ENCODE measurements at places on chromosomes 2 and 18. TPM values are rescaled to one million over a fixed set of nuclear protein-coding genes. Genes with fewer than 3 reads are reported as not detected.

The B3GNT7 gene
- total RNA-seq: 8.6 TPM

The REG1B gene
- total RNA-seq: 4,279 TPM

GRCh38 chr18:26868968-26869586 lies 3.6 kb upstream of the AQP4 start:
- H3K4me1 ChIP-seq: no peaks in the 10 kb centered on the region
- no peak overlapping the region for H3K27ac ChIP-seq
- no peaks in the 10 kb centered on the region for H3K27me3 ChIP-seq
- no peaks in the 10 kb centered on the region for H3K36me3 ChIP-seq
- no peak for DNase-seq

The ARHGAP25 gene
- 6.6 TPM for total RNA-seq

GRCh38 chr2:174597009-174597344 lies 627 bp downstream of the WIPF1 start:
- DNase-seq: no peak
- H3K27ac ChIP-seq: peak overlapping the region; percentile 57
- H3K4me3 ChIP-seq: no peak overlapping the region
- H3K27me3 ChIP-seq: no peaks in the 10 kb centered on the region

The PAIP2B gene
- 18.5 TPM for total RNA-seq

DNA sequence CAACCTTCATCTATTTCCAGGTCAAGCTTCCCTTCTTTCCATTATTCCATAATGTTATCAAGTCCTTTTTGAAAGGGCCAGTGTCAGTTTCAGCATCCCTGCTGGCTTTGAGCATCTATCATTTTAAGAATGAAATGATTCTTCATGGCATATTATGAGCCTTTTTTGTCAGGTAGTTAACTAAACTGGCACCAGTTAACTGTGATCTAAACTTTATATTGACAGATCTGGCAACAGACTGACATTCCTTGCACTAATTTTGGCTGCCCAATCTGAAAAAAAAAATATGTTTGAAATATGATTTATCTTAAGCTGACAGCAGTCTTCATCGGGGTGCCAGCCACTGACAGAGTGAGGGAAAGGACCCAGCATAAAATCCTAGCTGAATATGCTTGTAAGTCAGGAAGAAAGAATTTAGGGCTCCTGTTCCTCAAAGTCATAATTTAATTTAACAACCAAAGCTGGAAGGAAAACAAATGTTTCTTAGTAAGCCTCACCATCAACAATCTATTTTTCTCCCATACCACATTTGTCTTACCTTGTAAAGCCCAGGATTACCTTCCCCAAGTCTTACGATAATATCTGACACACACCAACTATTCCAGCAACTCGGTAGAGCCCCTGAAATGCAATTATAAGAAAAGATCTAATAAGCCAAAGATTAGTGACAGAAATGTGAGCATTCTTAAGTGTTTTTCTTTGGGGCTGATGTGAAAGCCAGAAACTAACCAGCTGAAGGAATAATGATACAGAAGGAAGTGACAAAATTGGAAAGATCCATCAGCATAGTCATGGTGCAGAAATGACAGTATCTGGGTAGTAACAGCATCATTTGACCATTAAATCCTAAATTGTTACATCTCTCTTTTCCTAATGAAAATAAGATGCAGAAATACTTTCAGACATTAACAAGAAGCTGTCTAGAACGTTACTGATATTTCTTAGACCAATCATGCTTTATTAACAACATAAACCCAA lies 228.1 kb downstream of the RBM43 start:
- no peaks in the 10 kb centered on the region for H3K36me3 ChIP-seq
- H3K4me3 ChIP-seq: no peak overlapping the region
- no peak for DNase-seq
- no peaks in the 10 kb centered on the region for H3K27me3 ChIP-seq

The CFAP65 gene
- total RNA-seq: not detected

DNA sequence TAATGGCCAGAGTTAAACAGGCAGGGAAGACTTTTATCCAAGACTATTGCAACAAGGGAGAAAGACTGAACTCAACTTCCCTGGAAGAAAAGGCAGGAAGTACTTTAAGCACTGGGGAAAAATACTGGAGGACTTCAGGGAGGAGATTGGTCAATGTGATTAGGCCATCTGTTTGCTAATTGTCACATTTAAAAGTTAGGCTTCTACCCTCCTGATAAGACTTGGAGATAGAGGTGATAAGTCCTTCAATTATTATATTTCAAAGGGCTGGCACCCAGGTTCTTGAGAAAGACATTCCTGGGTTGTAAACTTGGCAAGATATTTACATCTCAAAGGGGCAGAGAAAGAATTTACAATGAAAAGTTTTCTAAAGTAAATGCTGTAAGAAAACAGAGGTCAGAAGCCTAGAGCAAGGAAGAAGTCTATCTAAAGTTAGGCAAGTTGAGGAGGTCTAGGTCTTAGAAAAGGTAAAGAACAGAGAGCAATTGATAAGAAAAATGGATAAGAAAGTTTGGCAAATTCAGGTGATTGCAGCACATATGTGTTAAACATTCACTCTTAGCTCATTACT lies 48.4 kb downstream of the DTNA start:
- no peaks in the 10 kb centered on the region for H3K36me3 ChIP-seq
- no peak overlapping the region for H3K27ac ChIP-seq
- no peaks in the 10 kb centered on the region for H3K27me3 ChIP-seq
- H3K4me1 ChIP-seq: no peaks in the 10 kb centered on the region
- no peak for DNase-seq
- H3K4me3 ChIP-seq: no peak overlapping the region

- no peak for DNase-seq
- no peaks in the 10 kb centered on the region for H3K27me3 ChIP-seq
- no peak overlapping the region for H3K4me3 ChIP-seq
- no peaks in the 10 kb centered on the region for H3K4me1 ChIP-seq
- H3K27ac ChIP-seq: no peak overlapping the region
- no peaks in the 10 kb centered on the region for H3K36me3 ChIP-seq
These were observed 61.2 kb upstream of the SPP2 start for GRCh38 chr2:233989221-233989858.

GRCh38 chr2:5474716-5475115 lies 217.5 kb upstream of the SOX11 start:
- DNase-seq: no peak
- no peak overlapping the region for H3K4me3 ChIP-seq
- no peaks in the 10 kb centered on the region for H3K27me3 ChIP-seq
- H3K4me1 ChIP-seq: no peaks in the 10 kb centered on the region

DNA sequence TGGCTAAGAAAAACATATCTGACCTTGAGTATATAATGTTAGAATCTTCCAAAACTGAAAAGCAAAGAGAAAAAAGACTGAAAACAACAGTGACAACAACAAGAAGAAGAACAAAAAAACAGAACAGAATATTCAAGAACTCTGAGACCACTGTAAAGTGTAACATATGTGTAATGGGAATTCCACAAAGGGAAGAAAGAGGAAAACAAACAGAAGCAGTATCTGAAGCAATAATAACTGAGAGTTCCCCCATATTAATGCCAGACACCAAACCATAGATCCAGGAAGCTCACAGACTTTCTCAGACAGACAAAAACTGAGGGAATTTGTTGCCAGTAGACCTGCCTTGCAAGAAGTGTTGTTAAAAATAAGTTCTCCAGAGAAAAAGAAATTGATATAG lies 58.9 kb downstream of the TXNL1 start:
- H3K36me3 ChIP-seq: no peaks in the 10 kb centered on the region
- no peaks in the 10 kb centered on the region for H3K27me3 ChIP-seq
- H3K4me3 ChIP-seq: no peak overlapping the region
- no peak overlapping the region for H3K27ac ChIP-seq
- H3K4me1 ChIP-seq: peaks cover 17% of the 10 kb centered on the region
- no peak for DNase-seq

GRCh38 chr2:4882421-4882820 lies 809.8 kb upstream of the SOX11 start:
- no peaks in the 10 kb centered on the region for H3K4me1 ChIP-seq
- no peak overlapping the region for H3K27ac ChIP-seq
- H3K36me3 ChIP-seq: no peaks in the 10 kb centered on the region
- no peak for DNase-seq
- H3K27me3 ChIP-seq: no peaks in the 10 kb centered on the region

DNA sequence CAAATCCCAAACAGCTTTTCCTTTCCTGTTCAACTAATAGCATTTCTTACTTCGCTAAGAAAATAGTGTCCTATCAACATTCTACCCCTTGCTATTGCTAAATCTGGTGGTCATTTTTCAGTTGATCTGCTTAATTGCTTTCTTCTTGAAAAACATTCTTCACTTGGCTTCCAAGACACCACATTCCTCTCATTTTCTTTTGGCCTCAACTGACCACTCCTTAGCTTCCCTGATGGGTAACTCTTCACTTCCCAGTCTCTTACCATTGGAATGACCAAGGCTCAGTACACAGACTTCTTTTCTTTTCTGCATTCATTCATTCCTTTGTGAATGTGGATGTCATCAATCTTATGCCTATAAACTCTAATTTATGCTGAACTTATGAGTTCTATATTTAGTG lies 230.8 kb upstream of the CDH2 start:
- no peaks in the 10 kb centered on the region for H3K36me3 ChIP-seq
- no peak overlapping the region for H3K4me3 ChIP-seq
- H3K4me1 ChIP-seq: no peaks in the 10 kb centered on the region
- H3K27ac ChIP-seq: no peak overlapping the region
- H3K27me3 ChIP-seq: no peaks in the 10 kb centered on the region

GRCh38 chr2:42060718-42061619 lies 13.1 kb downstream of the PKDCC start:
- no peaks in the 10 kb centered on the region for H3K27me3 ChIP-seq
- H3K4me3 ChIP-seq: no peak overlapping the region
- no peak overlapping the region for H3K27ac ChIP-seq
- peaks cover 5% of the 10 kb centered on the region for H3K36me3 ChIP-seq

The HOXD9 gene
- 1.6 TPM for total RNA-seq

GRCh38 chr2:69237070-69237670 lies 149.9 kb downstream of the GFPT1 start:
- H3K4me1 ChIP-seq: no peaks in the 10 kb centered on the region
- no peak overlapping the region for H3K27ac ChIP-seq
- no peaks in the 10 kb centered on the region for H3K27me3 ChIP-seq

- H3K4me3 ChIP-seq: no peak overlapping the region
- no peak for DNase-seq
- H3K27me3 ChIP-seq: no peaks in the 10 kb centered on the region
- no peaks in the 10 kb centered on the region for H3K4me1 ChIP-seq
These were observed 856.8 kb upstream of the ACVR2A start for GRCh38 chr2:146987996-146988395.

- DNase-seq: no peak
- no peak overlapping the region for H3K27ac ChIP-seq
These were observed 8.4 kb downstream of the TGIF1 start for GRCh38 chr18:3458378-3458777.

The DRC1 gene
- not detected for total RNA-seq

The PROC gene
- not detected for total RNA-seq

GRCh38 chr2:131425231-131425941 lies 50.5 kb upstream of the TUBA3D start:
- no peaks in the 10 kb centered on the region for H3K36me3 ChIP-seq
- peaks cover 6% of the 10 kb centered on the region for H3K27me3 ChIP-seq
- H3K27ac ChIP-seq: no peak overlapping the region
- H3K4me1 ChIP-seq: no peaks in the 10 kb centered on the region
- no peak for DNase-seq

The PLEKHB2 gene
- 35.0 TPM for total RNA-seq

DNA sequence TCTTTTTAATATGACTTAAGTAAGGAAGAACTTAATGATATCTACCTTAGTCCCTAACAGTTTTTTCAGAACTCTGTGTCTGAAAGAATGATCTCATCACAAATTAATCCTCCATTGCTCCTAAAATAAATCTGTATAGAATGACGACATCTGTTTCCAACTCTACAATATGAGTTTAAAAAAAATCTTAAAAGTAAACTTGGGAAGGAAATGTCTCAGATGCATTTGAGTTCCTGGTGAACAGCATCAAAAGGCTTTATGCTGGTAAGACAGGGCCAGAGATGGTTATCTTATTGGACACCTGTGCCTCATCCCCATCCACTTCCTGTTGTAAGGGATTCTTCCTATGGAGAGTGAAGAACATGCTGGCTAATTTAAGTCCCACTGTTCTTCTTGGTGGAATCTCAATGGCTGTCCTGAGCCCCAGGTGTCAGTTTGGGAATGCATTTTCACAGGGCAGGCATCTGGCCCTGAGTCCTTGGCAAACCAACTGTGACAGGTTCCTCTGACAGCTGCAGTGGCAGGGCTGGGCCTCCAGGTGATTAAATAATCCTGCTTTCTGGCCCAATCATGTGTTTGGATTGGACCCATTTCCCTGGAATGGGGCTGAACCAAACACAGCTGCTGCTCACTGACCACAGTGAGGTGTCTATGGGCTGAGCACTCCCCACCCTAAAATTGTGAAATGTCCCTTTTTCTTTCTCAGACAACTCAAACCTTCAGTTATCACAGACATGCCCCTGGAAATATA lies 12.9 kb upstream of the NCKAP5 start:
- H3K27ac ChIP-seq: no peak overlapping the region
- no peak overlapping the region for H3K4me3 ChIP-seq
- H3K27me3 ChIP-seq: no peaks in the 10 kb centered on the region

The UGT1A9 gene
- total RNA-seq: not detected

The MC5R gene
- total RNA-seq: not detected

Measured in body of pancreas (tissue), 4 donors.